ENCODE measurements at places on chromosomes 13 and 19.
A peak's percentile ranks its signal among the peaks of the same experiment; 100 is the strongest.

DNA sequence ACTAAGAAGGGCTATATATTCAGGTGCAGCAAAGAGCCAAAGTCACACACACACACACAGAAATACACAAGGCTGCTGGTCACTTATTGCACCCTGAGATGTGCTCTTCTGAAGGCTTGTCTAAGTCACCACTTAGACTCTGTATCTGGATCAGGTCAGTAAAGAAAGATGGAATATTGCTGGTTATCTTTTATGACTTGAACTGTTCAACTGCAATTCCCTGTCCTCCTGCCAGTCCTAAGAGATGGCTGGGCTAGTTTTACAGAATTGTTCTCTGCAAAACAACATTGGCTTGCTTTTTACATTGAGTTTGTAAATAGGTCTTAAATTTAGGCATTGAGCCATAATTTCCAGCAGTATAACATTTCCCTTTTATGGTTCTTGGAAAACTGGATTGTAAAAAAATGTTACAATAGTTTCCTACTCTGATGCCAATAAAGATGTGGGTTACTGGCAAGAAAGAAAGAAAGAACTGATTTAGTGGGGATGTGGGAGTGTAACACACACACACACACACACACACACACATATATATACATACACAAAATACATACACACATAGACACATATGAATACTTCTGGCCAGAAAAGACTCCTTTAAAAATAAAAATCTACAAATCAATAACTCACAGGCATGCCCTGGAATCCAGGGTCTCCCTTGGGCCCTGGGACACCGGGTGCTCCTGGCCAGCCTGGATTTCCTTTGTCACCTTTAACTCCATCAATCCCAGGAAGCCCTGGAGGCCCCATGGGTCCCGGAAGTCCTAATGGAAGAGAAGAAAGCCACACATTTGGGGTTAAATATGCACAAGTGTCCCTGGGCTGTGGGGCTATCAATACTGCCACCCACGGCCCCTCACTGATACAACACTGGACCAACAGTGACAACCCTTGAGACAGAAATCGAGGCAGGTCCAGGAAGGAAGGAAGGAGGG is 137.7 kb downstream of the COL4A1 start:
- DNase-seq: no peak

GRCh38 chr13:50453188-50453587 is 390.3 kb downstream of the DLEU7 start:
- DNase-seq: no peak

DNA sequence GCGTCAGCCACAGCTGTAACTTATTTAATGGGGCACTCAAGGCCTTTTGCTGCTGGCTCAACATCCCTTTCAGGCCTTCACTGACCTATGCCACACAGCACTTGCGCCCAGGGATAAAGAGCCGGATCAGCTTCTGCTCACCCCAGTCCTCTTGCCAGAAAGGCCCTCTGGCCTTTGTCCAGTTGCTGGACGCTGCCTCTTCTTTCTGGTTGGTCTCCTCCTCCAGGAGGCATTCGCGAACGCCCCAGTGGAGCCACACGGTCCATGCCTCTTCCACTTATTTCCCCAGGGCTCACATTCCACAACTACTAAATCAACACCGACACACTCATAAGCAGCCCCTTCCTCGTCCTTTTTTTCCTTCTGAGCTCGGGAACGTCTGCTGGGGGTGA is 3.7 kb upstream of the ZNF329 start:
- no peak for DNase-seq

DNA sequence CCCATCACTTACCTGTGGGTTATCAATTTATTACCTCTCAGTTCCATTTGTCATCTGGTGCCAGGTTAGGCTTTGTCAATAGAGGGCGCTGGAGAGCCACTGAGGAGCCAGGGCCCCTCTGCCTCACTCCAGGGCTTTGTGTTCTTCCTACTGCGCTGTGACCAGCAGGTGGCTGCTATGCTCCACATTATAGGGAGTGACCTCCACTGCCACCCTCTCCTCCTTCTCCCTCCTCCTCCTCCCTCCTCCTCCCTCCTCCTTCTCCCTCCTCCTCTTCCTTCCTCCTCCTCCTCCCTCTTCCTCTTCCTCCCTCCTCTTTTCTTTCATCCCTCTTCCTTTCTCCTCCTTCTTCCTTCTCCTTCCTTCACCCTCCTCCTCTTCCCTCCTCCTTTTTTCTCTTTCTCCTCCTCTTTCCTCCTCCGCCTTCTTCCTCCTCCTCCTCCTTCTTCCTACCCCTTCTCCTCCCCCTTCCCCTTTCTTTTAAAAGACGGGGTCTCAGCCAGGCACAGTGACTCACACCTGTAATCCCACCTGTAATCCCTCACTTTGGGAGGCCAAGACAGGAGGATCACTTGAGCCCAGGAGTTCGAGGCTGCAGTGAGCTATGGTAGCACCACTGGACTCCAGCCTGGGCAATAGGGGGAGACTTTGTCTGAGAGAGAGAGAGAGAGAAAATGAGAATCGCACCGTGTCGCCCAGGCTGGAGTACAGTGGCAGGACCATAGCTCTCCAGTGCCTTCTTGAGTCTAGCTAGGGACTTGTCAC is 10.3 kb upstream of the ZBTB32 start:
- peak; percentile 59 for DNase-seq

GRCh38 chr13:98977568-98978265 is at the start of gene DOCK9:
Gene DOCK9, minus strand, starts transcription at chr13:98978064. Its CDS starts 155 bp downstream, at chr13:98977909.
- DNase-seq: no peak

DNA sequence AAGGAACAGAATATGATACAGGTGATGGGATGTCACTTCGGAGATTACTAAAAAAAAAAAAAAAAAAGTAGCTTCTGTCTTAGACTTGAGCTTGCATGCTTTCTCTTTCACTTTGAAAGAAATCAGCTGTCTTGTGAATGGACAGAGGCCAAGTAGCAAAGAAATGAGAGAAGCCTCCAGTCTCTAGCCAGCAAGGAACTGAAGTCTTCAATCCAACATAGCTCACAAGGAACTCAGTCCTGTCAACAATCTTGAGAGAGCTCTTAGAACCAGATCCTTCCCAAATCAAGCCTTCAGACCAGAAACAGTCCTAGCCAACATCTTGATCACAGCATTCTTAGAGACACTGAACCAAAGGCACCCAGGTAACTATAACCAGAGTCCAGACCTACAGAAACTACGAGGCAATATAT is 7.7 kb downstream of the N4BP2L2 start:
- no peak for DNase-seq

DNA sequence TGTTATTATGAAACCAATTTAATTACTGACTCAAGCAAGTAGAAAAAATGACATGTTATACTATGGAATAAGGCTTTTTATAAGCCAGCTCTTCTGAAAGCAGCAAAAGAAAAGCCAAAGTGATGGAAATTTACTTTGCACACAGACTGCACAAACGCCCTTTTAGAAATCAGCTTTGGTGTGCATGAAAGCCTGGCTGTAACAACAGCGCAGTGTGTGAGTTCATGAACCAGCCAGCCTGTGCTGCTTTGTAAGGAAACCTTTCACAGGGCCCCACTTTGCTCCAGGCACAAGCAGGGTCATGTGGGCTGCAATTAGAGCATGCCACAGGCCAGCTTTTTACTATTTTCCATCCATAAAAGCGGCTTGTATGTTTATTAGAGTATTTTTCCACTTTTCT is 13.6 kb upstream of the IFT88 start:
- no peak for DNase-seq

- no peak for DNase-seq
These were observed 399.6 kb downstream of the DCT start for GRCh38 chr13:94079876-94080275.

DNA sequence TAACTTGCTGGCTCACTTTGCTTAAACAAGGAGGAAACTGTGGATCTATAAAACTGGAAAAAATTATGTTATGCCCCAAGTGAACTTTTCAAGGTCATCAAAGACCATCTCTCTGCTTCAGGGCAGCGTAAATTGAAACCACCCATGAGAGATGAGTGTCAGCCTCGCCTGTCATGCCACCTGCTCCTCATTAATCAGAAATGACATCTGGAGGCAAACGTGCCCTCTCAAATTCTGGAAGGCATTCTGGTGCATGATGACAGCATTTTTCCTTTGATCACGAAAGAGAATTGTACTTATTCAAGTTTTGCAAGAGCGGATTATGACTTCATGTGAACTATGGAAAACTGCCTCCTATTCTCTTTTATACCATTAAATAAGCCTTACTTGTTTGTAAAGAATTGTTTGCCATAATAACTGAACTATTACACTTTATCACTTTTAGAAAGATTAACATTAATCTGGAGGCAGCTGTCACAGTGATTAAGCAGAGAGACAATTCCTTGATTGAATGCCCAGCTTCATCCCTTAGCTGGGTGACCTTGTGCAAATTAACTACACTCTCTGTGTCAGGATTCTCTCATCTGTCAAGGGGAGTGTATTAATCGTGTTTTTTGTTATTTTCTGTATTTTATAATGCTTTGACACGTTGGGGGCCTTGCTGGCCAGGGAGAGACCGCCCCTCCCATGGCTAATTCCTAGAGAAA is 17.0 kb upstream of the SACS start:
- DNase-seq: no peak

GRCh38 chr13:99978799-99979452 is 2.7 kb upstream of the ZIC2 start:
- DNase-seq: peak; percentile 36

DNA sequence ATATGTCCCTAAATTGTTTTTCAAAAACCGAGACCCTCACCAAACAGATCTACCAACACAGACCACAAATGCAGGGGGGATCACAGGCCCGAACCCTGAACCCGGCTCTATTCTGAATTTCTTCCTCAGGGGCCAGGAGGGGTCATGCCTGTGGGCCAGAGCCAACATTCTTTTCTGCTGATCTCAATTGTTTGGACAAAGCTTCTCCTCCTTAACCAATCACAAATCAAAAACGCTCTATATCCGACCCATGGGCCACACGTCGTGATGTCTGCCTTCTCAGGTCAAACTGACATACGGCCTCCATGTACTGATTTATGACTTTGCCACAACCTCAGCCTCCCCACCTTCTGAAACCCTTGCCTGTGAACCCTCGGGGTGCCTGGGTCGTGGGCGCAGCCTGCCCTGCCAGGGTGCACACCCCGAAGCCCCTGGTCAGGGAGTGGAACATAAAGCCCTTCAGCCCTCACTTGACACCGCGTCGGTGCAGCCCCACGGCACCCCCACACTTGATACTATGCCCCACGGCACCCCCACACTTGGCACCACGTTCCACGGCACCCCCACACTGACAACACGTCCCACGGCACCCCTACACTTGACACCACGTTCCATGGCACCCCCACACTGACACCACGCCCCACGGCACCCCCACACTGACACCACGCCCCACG is 58.4 kb upstream of the C13orf46 start:
- DNase-seq: no peak

- DNase-seq: no peak
These were observed 15.6 kb upstream of the HMGB1 start for GRCh38 chr13:30481241-30481760.

DNA sequence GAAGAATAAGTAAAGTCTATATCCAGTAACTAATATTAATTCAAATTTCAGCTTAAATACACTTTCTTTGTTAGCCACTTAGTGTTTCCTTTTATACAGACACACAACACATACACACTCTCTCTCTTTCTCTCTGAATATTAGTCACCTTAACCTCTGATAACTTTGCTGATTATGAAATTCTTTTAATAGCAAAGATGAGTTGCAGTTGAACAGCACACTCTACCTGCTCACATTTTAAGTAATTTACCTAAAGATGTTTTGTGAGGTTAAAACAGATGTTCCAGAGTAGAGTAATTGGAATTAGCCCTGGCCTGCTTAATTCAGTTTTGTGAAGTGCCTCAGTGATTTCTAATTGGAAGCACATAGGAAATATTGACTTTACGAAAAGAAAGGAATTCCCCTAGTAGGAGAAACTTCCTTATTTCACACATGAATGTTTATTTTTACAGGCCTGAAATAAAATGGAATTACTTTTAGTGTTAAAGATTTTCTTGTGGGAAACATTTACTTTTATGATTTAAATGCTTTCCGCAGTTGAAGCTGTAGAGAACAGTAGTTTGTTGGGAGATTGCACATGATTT is 184.3 kb downstream of the MYO16 start:
- no peak for DNase-seq

DNA sequence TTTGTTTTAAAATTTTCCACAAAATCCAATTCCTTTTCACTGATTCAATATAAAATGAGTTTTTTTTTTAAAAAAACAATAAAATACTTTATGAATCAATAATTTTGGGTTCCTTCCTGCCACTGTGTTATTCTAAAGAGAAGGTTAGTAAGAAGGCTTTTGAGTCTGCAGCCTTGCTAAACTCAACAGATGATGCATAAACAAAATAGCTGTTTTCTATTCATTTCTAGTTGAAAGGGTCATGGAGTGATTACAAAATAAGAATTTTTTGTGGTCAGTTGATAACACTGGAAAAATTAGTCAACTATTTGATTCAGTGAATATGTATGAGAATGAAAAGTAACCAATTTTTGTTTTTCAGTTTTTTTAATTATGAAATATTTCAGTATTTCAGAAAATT is 169.9 kb downstream of the VWA8 start:
- no peak for DNase-seq

DNA sequence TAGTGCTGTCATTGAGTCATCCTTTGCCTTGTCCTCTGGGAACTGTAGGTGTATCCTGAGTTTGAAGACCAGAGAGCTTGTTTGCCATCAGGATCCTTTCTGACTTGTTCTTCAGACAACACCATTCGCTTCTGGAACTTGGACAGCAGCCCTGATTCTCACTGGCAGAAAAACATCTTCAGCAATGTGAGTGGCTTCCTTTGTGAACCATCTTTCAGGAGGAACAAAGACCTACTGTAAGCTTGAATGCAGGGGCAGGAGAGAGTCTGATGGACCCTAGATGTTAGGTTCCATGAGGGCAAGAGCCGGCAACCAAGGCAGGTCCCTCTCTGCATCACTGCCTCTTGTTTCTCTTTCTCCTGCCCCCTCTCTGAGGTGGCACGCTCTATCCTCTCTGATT is 26.7 kb downstream of the WDR62 start:
- DNase-seq: no peak

DNA sequence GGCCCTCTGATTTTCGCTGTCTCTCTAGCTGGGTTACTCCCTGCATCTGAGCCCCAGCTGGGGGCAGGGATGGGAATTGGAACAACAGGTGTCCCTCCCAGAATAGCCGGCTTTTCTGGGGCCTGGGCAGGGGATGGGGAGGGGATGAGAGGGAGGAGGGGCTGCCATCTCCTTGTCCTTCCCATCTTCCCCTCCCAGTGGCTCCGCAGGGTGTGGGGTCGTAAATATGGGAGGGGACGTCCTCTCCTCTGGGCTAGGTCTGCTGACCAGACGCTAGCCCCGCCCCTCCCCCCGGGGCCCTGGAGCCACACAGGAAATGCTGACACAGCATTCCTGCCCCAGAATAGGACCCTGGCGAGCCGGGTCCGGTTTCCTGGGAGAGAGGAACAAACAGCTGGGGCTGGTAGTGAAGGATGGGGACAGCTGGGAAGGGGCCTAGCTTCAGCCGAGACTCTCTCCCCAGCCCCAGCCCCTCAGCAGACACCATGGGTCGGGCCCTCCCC is 1.1 kb downstream of the RYR1 start:
- no peak for DNase-seq

DNA sequence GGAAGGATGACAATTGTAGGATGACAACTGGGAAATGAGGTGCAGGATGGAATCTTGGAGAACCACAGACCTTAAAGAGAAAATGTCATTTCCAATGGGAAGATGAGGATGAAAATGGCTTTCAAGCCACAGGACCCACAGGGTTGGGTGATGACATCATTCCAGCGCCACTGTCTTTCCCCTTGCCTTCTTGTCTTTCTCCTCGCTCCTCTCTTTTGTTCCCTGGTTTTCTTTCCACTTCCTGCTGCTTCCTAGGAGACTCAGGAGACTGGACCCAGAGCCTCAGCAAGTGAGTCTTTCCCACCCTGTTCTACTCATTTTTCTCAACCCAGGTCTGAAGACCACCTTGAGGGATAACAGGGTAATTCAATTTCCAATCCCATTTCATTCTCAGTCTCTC is 548.8 kb downstream of the FGF9 start:
- DNase-seq: no peak
